M059J (cell line): ENCODE measurements at places on chromosomes 5 and 9. TPM values are rescaled to one million over a fixed set of nuclear protein-coding genes. Genes with fewer than 3 reads are reported as not detected.

DNA sequence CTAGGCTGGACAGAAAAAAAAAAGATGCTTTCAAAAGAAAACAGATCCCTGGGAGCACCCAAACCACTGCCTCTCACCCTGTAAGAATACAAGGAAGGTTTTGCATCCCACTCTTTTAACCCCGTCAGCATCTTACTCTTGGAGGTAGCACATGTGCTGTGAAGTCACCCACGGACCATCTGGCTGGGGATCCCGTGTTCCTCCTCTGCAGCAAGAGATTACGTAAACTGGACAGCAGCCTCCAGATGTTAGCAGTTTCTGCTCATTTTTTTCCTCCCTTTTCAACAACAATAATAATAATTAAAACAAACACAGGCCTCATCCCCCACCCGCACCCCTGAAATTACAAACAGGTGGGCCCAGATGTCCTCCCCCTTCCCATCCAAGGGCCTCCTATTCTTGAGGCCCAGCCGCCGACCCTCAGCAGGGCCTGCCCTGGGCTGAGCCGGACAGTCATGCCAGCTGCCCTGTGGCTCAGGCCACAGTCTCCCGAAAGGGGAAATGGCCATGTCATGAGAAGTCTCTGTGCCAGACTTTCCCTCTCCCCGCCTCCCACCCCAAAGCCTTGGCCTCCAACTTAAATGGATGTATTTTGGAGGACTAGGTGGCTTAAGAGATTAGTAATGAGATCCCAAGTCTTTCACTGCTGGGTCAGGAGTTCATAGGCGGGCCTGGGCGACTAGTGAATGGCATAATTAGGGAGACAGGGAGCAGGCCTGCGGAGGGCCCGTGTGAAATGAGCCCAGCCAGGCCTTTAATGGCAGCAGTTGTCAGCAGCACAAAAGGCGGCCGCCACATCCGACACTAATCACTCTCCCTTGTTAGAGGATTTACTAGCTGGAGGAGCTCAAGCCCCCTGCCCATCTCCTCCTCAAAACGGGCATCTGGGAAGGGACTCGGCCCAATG, 165.1 kb downstream of the PAPPA start:
- DNase-seq: no peak

- no peak for DNase-seq
Measured at GRCh38 chr9:109923806-109924205, 143.8 kb downstream of the PALM2AKAP2 start.

- DNase-seq: peak; percentile 82
Measured at GRCh38 chr9:109182940-109183798, 16.1 kb upstream of the FRRS1L start.

GRCh38 chr5:149228618-149229297, 42.9 kb upstream of the AFAP1L1 start:
- DNase-seq: peak; percentile 91

Gene POU5F2
- 0.02 TPM in 1 of 2 replicates, not detected in the other for total RNA-seq

Gene SUSD3
- 0.12 and 1.4 TPM in 2 replicates for total RNA-seq

GRCh38 chr9:72352911-72353388, 12.1 kb downstream of the ZFAND5 start:
- DNase-seq: peak; percentile 47

Gene CAMK4
- total RNA-seq: 3.9 and 7.4 TPM in 2 replicates

DNA sequence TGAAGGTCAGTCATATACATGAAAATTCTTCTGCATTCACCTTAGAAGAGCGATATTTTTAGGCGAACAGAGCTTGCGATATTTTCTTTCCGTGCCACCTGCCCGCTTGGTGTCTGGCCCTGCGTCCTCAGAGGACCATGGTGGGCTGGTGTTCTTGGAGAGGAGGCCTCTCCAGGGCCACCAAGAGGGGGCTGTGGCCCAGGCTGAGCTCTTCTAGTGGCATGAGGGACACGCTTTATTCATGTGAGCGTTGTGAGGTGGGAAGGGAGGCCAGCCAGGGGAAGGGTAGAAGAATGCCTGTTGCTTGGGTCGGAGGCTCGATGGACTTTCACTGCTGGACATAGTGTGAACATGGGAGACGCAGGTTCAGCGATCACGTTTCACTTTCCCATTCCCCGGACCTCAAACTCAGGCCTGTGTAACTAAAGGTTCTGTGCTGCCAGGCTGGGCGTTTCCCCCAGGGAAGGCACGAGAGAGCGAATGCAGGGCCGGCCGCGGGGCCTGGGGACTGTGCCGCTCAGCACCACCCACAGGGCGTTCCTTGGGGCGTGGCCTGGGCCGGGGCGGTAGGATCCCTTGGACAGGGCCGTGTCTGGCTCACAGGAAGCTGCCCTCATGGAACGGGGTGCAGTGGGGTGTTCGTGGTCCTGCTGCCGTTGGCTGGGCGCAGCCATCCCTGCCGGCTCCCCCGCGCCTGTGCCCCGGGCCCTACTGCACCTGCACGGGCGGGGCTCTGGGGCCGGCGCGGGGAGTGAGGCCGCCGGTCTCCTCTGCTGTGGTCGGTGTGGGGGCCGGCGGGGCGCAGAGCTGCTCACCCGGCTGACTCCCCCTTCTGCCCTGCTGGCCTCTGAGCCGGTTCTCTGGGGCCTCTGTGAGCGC, 40.7 kb upstream of the CLPTM1L start:
- DNase-seq: peak; percentile 63

Gene ACSL6
- not detected in 2 replicates for total RNA-seq

GRCh38 chr9:17600962-17601593, 22.2 kb downstream of the SH3GL2 start:
- peak; percentile 89 for DNase-seq

- peak; percentile 82 for DNase-seq
Measured at GRCh38 chr5:37615184-37615583, 224.7 kb downstream of the GDNF start.

Gene EPB41L4A
- total RNA-seq: not detected in 2 replicates

GRCh38 chr5:159929176-159929575, 12.9 kb downstream of the ADRA1B start:
- DNase-seq: no peak
